Osteocyte (in vitro differentiated cells): ENCODE measurements at places on chromosomes 13 and 19. TPM values are rescaled to one million over a fixed set of nuclear protein-coding genes. Genes with fewer than 3 reads are reported as not detected.

The ZNF99 gene
- not detected in 2 replicates for total RNA-seq

The CDC37 gene
- 143 and 148 TPM in 2 replicates for total RNA-seq

The HPN gene
- total RNA-seq = not detected in 2 replicates

The PALM3 gene
- total RNA-seq = 0.30 and 0.63 TPM in 2 replicates

The KCTD4 gene
- total RNA-seq = not detected in 2 replicates

The CEACAM21 gene
- total RNA-seq = not detected in 2 replicates

The ICAM5 gene
- 1.7 and 2.0 TPM in 2 replicates for total RNA-seq

The ZNF20 gene
- 3.9 and 8.5 TPM in 2 replicates for total RNA-seq

The ZNF625 gene
- total RNA-seq = 9.1 and 11.6 TPM in 2 replicates

The ZNF284 gene
- 3.8 and 4.9 TPM in 2 replicates for total RNA-seq

The INAFM1 gene
- total RNA-seq = 16.7 and 17.4 TPM in 2 replicates

The ZNF471 gene
- total RNA-seq = not detected in 2 replicates

The FBXL12 gene
- total RNA-seq = 28.1 and 29.0 TPM in 2 replicates

The KLK4 gene
- total RNA-seq = not detected in 2 replicates

The SULT2B1 gene
- not detected in 2 replicates for total RNA-seq

The PODNL1 gene
- total RNA-seq = 2.3 and 2.4 TPM in 2 replicates
